ENCODE measurements at places on chromosomes 12 and 14. TPM values are rescaled to one million over a fixed set of nuclear protein-coding genes. Genes with fewer than 3 reads are reported as not detected.

DNA sequence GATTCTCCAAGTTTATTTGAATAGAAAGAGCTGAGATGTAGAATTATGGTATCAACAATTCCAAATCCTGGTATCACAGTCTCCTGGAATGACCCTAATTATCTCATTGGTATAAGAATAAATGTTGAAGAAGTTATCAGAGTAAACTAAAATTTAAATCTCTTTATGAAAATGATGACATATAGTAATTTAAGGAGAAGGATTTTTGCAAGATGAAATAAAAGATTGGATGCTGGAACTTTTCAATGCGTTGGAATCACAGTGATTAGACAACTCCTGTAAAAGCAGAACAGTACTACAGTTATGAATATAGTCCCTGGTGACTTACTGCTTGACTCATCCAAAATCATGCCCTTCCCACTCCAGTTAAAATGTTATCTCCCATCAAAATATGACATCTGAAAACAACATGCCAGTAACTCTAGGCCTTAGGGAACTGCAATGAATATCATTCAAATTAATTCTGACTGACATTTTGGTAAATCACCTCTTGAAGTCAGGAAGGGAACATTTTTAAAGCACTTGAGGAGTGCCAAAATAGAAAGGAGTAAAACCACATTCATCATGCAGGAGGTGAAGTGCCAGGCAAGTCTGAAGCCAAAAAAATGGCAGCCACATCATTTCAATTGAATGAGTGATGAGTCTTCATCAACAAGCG is 197.8 kb upstream of the PRKD1 start:
- no peak for DNase-seq

DNA sequence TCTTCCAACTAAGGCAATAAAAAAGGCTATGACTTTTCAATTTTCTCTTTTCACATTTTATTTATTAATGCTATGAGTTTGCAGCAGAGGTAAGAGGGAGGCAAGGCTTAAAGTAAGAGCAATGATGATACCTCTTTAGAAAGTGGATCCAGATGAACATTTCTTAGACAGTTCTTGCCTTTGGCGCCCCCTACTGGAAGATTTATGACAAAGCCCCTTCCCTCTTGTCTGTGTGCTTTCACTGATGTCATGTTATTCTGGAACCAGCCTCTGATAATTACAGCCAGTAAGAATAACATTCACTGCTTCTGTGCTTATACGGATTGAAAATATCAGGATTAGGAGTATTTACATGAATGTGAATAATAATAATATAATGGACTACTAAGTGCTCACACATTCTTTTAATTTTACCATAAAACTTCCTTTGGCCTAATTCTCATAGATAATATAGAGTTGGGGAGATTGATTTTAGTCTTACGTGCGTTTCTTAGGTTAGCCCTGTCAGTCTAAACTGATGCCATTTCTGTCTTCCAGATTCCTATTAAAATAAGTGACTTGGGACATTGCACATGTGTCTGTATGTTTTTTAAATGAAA is 1929.9 kb upstream of the SEL1L start:
- DNase-seq, result no peak

GRCh38 chr12:57844709-57845477 is 1.6 kb downstream of the CTDSP2 start:
- peak; percentile 87 for DNase-seq

TMEM132D gene
- total RNA-seq, result 0.34 TPM

CCDC38 gene
- not detected for total RNA-seq
